ENCODE measurements at places on chromosomes 5 and 9.

GRCh38 chr5:15023846-15024245 lies 152.3 kb upstream of the ANKH start:
- DNase-seq = no peak

DNA sequence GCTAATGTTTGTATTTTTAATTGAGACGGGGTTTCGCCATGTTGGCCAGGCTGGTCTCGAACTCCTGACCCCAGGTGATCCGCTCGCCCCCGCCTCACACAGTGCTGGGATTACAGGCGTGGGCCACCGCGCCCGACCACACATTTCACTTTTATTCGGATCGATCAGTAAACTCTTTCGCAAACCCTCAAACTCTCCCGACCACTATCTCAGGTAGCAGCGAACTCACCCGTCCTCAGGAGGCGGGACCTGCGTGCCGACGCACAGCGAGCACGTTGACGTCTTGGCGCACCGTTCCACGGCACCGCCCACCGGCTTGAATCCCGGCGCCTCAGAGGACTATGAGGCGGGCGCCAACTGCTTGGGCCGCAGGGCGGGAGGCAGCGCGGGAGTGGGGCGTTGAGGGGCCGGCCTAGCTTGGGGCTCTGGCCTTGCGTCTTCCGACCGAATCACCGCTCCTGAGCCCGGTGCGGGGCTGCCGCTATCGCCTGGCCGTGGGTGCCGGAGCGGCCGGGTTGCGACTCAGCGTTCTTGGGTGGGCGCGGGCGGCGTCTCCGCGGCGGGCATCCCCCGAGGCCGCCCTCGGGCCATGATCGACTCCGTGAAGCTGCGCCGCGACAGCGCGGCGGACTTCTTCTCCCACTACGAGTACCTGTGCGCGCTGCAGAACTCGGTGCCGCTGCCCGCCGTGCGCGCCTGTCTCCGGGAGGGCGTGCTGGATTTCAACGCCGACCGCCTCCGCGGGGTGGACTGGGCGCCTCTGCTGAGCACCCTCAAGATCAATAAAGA lies at the start of gene CEP78:
CEP78 (plus strand) TSS at position 314 of the 789 bp plus-strand sequence; CDS start at position 590, 276 bp downstream.
- DNase-seq = peak; percentile 98

- DNase-seq = no peak
Observed at GRCh38 chr5:145921211-145921610, 15.2 kb upstream of the SH3RF2 start.

GRCh38 chr5:79774171-79774854 lies 84.7 kb downstream of the CMYA5 start:
- peak; percentile 43 for DNase-seq

GRCh38 chr5:109863752-109864151 lies 174.0 kb downstream of the MAN2A1 start:
- DNase-seq = no peak

DNA sequence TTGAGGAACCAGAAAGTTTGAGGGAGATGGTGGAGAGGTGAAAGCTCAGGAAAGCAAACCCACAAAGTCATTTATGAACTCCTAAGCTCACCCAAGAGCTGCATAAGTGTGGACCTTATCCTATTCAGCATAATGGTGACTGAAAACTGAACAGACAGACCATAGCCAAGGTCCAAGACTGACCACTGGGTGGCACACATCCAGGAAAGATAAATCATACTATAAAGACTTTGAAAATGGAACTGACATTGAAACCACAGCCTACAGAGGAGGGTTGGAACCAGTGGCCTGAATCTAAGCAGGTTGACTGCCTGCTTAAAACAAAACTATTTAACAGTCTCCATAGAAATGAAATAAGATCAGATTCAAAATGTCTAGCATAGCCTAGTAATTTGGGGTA lies 121.0 kb upstream of the RGS7BP start:
- no peak for DNase-seq

- no peak for DNase-seq
Observed at GRCh38 chr9:73617586-73617985, 465.9 kb downstream of the ANXA1 start.

DNA sequence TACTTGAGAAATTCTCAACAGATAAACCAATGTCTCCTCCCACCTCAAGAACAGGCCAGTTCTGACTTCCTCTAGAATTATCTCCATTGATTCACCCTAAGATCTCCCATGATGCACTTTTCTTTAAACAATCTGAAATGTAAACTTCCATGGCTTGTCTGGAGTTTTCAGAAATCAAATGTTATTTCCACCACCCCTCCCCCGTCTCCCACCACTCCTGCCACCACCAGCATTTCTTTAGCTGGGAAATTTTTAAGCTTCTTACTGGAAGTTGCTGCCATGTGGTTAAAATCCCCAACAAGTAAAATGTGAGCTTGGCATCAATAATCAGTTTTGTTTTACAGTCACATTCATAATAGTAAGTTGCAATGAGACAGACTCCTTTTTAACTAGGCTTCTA lies 32.8 kb upstream of the BASP1 start:
- no peak for DNase-seq

DNA sequence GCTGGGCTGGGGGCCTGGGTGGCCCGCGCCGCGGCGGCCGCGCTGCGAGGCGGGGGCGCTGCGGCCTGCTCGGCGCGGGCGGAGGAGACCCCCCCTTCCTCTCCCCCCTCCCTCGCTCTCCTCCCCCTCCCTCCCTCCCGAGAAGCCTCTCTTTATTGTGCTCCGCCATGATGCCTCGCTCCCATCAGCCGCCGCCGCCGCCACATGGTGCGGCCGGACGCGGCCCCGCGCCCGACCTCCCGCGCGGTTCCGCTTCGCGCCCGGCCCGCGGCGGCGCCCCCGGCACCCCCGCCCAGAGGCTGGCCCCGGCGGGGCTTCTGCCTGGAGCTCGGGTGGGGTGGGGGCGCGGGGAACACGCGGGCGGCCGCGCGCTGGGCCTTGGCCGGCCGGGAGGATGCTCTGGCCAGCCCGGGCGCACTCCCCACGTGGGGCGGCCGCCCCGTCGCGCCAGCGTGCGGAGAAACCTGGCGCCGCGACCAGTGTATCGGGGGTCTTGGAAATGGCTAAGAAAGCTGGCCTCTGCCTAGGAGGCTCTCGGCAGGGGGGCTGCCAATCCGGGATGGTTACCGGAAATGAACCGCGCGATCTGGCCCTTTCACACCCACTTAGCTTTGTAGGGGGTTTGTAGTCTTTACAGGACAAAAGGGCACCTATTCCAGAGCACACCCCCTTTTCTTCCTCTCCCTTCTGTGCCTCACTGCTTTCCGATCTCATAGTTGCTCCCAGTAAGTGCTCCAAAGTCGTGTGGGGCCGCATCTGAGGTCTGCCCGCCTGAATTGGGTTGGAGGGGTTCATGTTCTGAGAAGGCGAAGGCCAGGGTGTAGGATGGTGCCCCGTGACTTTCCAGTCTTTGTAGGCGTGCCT lies 1.0 kb downstream of the SET start:
- DNase-seq = peak; percentile 86

- DNase-seq = no peak
Observed at GRCh38 chr5:168348084-168348414, 56.6 kb downstream of the WWC1 start.
